ENCODE measurements at places on chromosomes 1 and 21.
A peak's percentile ranks its signal among the peaks of the same experiment; 100 is the strongest.

- no peak for DNase-seq
These were observed 104.6 kb downstream of the AMY1C start for GRCh38 chr1:103854279-103854678.

- no peak for DNase-seq
These were observed 24.4 kb upstream of the AGBL4 start for GRCh38 chr1:50047916-50048694.

GRCh38 chr1:225914391-225914790 is 9.7 kb downstream of the PYCR2 start:
- no peak for DNase-seq

DNA sequence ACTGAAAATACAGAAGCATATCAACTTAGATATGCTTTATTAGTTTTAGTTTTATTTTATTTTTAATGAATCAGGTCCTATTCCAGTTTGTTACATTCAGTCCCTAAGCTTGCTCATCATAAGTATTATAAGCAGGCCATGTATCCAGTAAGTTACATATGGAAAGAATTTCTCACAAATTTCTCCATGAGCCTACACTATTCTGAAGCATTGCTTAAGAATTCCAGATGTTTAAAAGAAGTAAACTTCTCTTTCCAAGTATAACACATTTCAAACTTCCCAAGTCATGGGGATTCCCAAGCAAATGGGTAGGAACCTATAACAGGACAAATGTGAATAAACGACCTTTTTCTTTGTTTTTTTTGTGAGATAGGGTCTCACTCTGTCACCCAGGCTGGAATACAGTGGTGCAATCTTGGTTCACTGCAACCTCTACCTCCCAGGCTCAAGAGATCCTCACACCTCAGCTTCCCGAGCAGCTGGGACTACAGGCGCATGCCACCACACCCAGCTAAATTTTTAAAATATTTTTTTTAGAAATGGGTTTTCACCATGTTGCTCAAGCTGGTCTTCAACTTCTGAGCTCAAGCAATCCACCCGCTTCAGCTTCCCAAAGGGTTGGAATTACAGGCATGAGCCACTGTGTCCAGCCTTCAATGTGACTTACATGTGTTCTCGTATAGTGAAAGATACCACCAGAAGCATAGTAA is 39.0 kb downstream of the ST7L start:
- DNase-seq, result no peak

- peak; percentile 33 for DNase-seq
These were observed 1.0 kb downstream of the SLC35D1 start for GRCh38 chr1:67052741-67053534.

DNA sequence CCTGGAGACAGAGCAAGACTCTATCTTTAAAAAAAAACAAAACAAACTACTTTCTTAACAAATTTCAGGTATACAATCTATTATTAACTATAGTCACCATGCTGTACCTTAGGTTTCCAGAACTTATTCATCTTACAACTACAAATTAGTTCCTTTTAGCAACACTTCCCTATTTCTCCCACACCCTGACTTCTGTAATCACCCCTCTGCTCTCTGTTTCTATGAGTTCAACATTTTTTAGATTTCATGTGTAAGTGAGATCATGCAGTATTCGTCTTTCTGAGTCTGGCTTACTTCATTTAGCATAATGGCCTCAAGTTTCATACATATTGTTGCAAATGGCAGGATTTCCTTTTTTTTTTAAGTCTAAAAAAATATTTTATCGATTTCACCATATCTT is 77.9 kb upstream of the LPGAT1 start:
- no peak for DNase-seq
